Esophagus muscularis mucosa (tissue), 4 donors: ENCODE measurements at places on chromosomes 16 and 17.

GRCh38 chr16:12798171-12798570, 5.5 kb downstream of the CPPED1 start:
- DNase-seq = no peak

DNA sequence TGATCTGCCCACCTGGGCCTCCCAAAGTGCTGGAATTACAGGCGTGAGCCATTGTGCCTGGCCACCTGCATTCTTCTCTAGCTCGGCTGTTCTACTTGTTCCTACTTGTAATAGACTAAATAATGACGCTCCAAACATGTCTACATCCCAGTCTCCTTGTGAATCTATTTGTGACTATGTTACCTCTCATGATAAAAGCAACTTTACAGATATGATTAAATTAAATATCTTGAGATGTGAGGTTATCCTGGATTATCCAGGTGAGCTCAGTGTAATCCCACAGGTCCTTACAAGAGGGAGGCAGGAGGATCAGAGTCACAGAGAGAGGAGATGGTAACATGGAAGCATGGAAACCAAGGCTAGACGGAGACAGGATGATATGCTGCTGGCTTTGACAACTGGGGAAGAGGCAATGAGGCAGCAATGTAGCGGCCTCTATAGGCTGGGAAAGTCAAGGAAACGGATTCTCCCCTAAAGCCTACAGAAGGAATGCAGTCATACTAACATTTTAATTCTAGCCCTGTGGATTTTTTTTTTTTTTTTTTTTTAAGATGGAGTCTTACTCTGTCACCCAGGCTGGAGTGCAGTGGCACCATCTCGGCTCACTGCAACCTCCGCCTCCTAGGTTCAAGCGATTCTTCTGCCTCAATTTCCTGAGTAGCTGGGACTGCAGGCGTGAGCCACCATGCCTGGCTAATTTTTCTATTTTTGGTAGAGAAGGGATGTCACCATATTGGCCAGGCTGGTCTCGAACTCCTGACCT, 5.0 kb upstream of the LASP1 start:
- no peak for DNase-seq

DNA sequence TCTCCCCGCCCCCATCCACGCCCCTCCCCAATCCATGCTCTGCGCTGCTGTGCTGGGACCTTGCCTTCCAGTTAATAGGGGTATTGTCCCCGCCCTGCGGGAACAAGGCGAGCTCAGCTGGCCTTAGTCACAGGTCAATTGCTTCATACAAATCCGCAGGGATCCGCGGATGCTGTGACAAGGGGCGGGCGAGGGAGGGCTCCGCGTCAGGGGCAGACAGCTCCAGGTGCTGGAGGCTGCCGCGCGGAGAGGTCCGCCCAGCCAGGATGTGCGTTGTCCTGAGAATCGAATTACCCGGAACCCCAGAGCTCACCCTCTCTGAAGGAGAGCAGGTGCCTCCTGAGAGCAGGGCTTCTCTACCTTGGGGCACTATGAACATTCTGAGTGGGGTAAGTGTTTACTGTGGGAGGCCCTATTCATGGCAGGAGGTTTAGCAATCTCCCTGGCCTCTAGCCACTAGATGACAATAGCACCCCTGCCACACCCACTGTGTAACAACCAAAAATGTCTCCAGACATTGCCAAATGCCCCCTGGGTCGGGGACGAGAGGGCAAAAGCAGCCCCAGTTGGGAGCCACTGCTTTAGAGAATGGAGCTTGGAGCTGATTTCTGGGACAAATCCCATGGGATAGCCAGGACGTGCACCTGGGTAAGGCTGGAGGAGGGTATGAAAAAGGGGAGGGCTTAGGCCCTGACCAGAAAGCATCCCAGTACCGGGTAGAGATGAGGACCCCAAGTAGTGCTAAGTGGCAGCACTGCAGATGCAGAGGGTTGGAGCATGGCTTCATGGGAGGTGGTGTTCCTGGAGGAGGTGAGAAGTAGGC, 138.2 kb downstream of the CYLD start:
- DNase-seq = peak; percentile 88

- no peak for DNase-seq
Observed at GRCh38 chr17:30939051-30939689, 17.4 kb downstream of the ADAP2 start.

GRCh38 chr16:17901309-17901708, 430.5 kb upstream of the XYLT1 start:
- DNase-seq = no peak

- DNase-seq = no peak
Observed at GRCh38 chr16:8948831-8949230, 14.9 kb downstream of the USP7 start.

DNA sequence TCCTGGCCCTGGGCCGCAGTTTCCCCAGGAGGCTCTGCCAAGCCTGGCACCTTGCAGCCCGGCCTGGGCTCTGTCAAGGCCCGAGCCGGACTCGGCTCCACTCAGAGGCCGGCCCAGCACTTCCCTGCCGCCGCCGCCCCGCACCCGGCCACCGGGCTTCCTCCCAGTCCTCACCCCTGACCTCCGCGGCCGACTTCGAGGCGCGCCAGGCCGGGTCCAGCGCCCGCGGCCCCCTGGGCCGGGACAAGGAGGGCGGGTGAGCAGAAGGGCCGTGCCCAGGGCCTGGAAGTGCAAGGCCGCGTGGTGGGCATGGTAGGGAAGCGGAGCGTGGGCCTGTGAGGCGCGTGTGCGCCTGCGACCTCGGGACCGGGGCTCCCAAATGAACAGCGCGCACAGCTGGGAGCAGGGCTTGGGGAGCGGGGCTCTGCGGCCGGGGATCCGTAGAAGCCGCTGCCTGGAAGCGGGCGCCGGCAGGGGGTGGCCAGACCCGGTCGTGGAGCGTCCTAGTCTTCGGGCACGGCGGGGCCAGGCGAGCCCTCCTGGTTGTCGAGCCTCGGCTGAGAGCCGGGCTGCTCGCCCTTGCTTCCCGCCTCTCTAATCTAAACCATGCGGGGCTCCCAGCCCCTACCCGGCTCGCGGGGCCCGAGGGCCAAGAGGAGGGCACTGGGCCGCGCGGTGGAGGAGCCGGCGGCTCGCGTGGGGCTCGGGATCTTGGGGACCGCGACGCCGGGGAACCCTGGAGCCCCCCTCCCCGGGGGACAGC, 503 bp upstream of the TBX4 start:
- no peak for DNase-seq

GRCh38 chr16:1991948-1992703, 2.4 kb downstream of the SYNGR3 start:
- peak; percentile 97 for DNase-seq

- no peak for DNase-seq
Observed at GRCh38 chr17:38441429-38442061, 13.3 kb downstream of the ARHGAP23 start.

GRCh38 chr16:59180083-59180476, 446.0 kb upstream of the GOT2 start:
- DNase-seq = no peak

- no peak for DNase-seq
Observed at GRCh38 chr17:70332356-70333210, 163.3 kb downstream of the KCNJ2 start.

- no peak for DNase-seq
Observed at GRCh38 chr16:72264771-72265170, 92.8 kb upstream of the PMFBP1 start.

DNA sequence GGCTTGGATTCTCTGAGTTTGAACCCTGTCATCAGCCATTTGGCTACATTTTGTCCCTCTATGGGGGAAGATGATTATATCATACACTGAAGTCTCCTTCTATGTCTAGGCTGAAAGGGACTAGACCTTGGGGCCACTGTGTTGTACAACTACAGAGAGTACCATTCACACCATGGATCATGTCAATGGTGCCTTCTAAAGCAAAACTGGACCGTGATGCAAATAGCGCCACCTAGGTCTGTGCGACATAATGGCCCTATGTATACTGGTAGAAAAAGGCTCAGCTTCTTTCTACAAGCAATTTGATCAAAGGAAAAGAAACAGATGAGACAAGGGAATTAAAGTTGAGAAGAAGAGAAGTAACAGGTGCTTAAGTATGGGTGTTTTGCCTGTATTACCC, 100.7 kb downstream of the LYRM1 start:
- peak; percentile 70 for DNase-seq

- no peak for DNase-seq
Observed at GRCh38 chr17:48348352-48348751, 81.7 kb downstream of the SKAP1 start.

- DNase-seq = no peak
Observed at GRCh38 chr17:80812362-80813088, 179.1 kb upstream of the CHMP6 start.

DNA sequence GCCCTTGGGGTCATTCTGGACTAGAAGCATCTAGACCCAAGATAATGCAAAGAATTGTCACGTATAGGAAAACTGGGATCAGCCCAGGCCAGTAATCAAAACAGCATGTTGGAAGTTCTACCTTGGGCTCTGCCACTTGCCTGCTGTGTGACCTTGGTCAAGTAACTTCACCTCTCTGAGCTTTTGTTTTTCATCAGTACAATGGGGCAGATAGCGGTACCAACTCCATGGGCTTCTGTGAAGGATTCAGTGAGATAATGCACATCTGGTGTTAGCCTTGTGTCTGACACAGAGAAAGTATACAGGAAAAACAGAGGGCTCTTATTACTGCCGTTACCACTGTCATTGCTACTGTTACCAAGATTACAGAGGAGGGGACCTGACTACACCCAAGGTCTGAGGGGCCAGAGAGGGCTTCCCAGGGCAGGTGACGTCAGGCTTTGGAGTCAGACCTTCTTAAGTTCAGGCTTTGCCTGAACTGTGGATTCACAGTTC, 24.6 kb downstream of the CMIP start:
- DNase-seq = no peak

DNA sequence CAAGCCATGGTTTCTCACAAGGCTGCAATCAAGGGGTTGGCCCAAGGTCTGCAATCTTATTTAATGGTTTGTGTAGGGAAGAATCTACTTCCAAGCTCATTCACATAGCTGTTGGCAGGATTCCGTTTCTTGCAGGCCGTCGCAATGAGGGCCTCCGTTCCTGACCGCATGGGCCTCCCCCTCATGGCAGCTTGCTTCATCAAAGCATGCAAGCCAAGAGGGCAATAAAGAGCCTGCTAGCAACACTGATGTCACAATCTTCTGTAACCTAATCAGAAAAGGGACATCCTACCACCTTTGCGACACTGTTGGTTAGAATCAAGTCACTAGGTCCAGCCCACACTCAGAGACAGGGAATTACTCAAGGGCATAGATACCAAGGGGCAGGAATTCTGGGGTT, 95.5 kb downstream of the CCT6B start:
- no peak for DNase-seq

DNA sequence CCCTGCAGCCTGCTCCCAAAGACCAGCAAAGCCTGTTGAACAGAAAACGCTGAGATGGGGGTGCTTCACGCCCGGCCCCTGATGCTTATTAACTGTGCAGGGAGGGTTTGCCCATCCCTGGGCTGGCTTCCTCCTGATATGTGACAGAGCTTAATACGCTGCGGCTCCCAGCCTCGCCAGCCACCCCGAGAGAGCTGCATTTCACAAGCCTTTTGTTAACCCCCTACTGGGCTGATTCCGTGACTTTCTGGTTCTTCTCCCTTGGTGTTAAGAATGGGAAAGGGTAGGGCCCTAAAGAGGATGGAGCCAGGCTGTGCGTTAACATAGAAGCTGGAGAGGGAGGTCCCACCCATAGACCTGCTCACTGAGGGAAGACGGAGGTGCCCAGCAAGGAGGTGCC, 211.8 kb downstream of the ENGASE start:
- no peak for DNase-seq

DNA sequence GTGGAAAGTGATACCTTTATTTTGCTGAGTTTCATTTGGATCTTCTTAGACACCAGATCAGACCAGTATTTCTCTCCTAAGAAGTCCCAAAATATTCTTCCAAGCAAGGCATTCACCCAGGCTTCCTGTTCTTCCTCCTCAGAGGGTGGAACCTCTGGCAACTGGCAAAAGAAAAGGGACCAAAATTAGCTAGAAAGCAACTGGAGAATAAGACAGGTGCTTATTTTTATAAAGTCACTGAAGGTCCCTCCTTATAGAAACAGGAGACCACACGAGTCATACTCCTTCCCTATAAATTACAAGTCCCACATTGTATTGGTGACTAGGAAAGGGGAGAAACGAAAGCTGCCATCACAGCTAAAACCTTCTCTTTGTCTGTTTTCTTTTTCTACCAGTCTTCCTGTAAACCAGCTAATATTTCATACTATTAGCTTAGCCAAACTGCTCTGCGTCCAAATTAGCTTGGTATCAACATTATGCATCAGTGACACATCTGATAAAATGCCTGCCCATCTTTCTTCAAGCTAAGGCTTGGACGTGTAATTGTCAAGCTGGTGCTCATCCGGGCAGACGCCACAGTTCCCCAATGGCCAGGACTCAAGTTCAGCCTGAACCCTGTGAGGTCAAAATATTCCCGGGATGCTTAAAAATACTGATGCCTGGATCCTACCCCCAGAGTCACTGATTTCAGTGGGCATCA, 47.5 kb upstream of the ERN1 start:
- no peak for DNase-seq

GRCh38 chr16:14105760-14106375, 34.7 kb downstream of the MRTFB start:
- no peak for DNase-seq

GRCh38 chr17:15452746-15453145, 14.7 kb downstream of the CDRT4 start:
- DNase-seq = no peak

GRCh38 chr17:62713086-62713881, 85.8 kb downstream of the MRC2 start:
- DNase-seq = no peak

GRCh38 chr16:12907670-12908233, 6.4 kb downstream of the SHISA9 start:
- DNase-seq = no peak

GRCh38 chr17:78168242-78168902, at the start of gene SYNGR2:
SYNGR2 (plus strand) TSS chr17:78168581; CDS start chr17:78168617, 36 bp downstream.
- no peak for DNase-seq

- DNase-seq = no peak
Observed at GRCh38 chr16:57882206-57882605, 79.9 kb upstream of the KIFC3 start.

DNA sequence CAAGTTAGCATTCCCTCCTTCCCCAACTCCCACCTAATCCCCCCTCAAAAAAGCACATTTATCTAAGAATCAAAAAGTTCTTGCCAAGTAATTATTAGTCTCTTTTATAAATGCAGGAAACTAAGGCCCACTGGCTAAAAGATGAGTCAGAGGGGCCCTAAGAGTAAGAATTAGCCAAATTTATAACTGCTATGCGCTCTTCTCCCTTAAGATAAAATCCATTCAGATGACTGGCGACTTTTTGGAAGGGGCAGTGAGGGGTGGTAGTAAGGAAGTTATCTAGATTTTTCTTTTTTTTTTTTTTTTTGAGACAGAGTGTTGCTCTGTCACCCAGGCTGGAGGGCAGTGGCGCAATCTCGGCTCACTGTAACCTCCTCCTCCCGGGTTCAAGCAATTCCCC, 17.1 kb downstream of the ZNF652 start:
- no peak for DNase-seq
